Activated T-cell treated with anti-CD3 and anti-CD28 coated beads for 24 hours (primary cell): ENCODE measurements at places on chromosomes 2 and 18.

- no peak for DNase-seq
These were observed 165.0 kb downstream of the BCL2 start for GRCh38 chr18:63154350-63155152.

GRCh38 chr18:32425466-32425865 lies 45.2 kb downstream of the GAREM1 start:
- no peak for DNase-seq

DNA sequence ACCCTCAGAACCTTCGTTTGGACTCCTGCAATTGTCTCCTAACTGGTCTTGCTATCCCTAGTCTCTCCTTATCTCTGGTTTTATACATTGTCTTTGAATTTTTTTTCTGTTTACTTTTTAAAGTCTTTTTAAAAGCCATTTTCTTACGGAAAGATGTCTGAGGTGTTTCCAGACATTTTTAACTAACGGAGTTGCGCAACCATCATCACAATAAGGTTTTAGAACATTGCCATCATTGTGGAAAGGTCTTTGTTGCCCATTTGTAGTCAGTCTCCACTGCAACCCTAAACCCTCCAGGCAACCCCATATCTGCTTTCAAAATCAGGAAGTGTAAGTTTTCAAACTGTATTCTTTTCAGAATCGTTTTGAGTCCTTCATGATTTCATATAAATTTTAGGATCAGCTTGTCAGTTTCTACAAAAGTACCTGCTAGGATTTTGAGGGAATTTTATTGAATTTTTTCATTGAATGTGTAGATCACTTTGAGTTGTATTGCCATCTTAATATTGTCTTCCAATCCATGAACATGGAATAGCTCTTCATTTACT lies 46.3 kb downstream of the ANKRD12 start:
- no peak for DNase-seq

DNA sequence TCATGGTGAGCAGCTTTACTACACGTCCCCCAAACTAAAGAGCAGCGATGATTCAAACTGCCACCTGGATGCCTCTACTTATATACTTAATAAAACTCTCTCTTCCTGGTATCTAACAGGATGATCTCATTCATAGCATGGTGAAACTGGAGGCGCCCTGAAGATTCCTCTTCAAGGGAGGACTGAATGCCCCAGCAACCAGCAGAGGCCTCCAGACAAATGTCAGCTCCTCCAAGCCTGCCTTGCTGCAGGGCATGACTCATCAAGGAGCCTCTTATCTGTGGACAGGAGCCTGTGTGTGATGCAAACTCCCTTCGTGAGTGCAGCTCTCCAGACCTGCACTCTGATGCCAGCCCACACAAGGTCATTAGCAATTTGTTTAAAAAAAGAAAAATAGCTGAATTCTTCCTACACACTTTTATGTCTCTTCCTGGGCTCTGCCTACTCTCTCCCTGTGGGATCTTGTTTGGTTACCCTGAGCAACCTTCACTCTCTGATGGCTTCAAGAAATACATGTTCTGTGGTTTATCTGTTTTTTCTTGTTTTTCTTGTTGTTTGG lies 30.2 kb downstream of the LONRF2 start:
- DNase-seq = peak; percentile 37

DNA sequence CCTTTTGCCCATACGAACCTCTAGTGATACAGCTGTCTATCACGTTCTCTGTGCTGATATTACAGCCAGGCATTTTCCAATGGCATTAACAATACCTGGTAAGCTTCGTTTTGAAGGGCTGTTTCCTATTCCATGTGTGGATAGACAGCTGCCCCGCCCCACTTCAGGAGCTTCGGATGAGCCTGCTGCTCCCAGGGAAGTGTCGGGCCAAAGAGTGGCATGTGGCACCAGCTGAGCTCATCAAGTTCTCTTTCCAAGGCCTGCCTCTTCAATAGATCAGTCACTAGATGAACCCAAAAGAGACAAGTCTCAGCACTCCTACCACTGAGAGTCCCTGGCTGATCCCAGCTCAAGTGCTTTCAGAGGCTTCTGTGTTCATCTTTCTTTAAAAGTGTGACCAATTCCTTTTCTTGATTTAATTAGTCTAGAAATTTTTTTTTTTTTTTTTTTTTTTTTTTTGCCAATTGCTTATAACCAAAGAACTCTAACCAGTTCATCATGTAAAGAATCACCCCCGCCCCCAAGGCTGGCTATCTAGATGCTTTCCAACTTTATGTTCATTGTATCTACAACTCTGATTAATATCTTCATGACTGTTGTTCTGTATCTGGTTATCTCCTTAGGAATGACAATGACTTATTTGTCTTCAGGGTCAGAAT lies 46.6 kb downstream of the HDAC4 start:
- no peak for DNase-seq

GRCh38 chr2:129689653-129690448 lies 289.6 kb upstream of the RAB6C start:
- DNase-seq = no peak

DNA sequence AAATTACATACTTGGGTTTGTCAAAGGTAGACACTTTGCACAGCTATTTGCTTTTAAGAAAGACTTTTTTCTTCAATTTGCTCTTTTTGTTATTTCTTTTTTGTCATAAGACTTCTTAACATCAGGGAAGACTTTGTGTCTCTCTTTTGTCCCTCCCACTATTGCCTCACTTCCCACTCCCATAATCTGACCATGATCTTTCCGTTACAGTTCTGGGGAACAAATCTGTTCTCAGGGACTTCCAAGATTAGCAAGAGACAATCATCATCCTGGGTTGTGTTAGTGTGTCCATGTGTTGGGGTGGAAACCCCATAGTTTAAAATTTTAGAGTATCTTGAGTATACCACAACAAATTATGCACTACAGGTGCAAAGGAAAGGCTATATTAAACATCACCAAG lies 75.3 kb downstream of the REV1 start:
- no peak for DNase-seq

DNA sequence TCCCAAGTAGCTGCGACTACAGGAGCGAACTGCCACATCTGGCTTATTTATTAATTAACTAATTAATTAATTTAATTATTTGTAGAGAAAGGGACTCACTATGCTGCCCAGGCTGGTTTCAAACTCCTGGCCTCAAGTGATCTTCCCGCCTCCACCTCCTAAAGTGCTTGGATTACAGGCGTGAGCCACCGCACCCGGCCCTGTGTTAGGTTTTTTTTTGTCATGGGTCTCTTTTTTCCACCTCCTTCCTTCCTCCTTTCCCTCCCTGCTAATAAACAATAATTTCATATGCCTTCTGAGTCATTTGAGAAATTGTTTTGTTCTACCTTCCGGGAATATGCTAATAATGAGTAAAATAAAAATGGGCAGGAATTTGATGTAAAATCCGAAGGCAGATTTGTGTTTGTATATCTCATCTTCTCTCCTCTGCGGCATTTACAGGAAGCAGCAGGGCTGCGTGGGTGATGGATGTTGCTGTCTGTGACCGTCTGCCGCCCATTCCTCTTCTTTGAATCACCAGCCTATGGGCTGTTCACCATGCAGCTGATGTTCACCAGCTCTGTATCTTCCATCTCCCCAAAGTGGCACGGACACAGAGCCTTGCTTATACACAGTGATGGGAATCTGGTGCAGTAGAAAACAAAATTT lies 89.9 kb downstream of the ACSL3 start:
- no peak for DNase-seq

DNA sequence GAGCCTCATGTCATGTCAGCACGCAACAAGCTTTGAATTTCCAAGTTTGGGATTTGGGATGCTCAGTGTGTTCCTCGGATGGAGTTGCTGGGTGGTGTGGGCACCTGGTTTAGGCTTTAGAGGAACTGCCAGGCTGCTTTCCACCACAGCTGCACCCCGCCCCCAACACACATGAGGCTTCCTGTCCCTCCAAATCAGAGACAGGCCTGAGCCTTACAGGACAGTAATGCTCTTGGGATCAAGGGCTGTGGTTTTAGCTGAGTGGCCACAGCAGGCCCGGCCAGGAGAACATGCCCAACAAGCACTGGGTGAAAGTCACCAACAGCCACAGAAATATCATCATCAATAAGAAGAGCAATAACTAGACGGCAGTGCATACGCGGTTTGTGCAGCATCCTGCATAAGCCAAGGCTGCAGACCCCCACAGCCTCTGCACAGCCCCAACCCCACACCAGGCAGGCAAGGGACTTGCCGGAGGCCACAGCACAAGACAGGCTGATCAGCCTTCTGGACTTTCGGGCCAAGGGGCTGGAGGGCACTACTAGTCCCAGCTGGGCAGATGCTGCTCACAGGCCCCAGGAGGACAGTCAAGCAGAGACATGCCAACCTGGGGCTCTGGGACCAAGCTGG lies 29.7 kb upstream of the GPC1 start:
- DNase-seq = no peak

DNA sequence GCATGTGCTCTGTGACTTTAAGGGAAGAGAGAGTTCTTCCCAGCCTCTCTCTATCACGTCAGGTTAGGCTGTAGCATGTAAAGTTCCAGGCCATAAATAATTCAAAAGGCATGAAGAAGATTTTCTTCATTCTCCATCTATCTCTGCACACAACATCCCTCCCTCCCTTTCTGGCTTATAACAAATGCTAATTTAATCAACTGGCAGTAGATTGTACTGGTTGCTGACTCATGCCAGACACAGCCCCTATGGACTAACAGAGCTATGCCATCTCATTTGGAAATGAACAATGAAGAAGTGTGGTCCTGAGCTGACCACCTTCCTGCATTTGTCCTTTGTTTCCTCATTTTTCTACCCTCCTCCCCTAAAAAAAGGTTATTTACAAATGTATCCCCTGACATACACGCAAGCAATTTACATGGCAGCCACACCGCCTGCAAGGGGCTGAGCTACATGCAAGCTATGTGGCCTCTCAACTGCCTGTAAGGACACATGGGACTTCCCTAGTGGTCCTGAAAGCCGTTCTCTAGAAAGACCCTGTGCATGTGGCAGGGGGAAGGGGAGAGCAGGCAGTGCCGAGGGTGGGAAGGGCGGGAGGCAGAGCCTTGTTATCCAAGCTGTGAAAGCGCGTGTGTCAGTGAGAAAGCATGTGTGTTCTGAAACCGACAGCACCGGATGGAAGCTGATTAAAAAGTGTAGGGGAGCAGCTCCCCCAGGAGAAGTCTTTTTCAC lies 90.9 kb upstream of the KLF7 start:
- no peak for DNase-seq

DNA sequence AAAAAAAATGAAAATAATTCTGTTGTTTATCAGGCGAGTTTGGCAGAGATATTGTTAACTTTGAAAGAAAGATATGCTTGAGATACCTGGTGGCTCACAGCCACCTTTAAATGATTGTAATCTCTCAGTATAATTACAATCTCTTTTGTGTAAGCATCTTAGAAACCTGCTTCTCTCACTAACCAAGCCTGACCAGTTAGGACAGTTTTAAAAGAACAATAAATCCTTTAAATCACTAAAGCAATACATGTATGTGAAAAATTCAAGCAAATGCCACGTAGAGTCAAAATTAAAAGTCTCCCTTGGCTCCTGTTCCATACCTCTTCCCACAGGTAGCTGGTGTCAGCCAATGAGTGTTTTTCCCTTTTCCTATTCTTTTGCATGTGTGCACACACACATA lies 15.7 kb upstream of the SGPP2 start:
- no peak for DNase-seq

DNA sequence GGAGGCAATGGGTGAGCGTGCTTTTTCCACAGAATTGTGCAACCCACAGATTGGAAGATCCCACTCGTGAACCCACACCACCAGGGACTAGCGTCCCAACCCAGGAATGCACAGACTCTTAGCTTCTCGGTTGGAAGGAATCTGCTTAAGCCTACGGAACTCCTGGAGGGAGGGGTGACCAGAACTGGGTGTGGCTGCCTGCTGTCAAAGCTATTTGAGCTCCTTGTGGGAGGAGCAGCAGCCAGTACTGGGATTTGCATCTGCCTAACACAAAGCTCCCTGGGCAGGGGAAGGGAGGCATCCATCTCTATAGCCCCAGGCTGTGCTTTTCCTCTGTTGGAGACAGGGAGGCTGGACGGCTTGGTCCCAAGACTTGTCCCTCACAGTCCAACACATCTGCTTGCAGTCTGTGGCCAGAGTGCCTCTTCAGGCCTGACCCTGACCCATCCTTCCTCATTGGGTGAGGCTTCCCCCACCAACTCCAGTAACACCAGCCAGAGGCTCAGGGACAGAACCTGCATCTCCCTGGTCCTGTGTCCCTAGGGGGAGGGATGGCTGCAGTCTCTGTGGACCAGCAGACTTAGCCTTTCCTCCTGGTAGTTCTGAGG lies 27.9 kb downstream of the HNMT start:
- DNase-seq = no peak

- DNase-seq = no peak
These were observed 41.9 kb downstream of the KCMF1 start for GRCh38 chr2:85012855-85013254.

DNA sequence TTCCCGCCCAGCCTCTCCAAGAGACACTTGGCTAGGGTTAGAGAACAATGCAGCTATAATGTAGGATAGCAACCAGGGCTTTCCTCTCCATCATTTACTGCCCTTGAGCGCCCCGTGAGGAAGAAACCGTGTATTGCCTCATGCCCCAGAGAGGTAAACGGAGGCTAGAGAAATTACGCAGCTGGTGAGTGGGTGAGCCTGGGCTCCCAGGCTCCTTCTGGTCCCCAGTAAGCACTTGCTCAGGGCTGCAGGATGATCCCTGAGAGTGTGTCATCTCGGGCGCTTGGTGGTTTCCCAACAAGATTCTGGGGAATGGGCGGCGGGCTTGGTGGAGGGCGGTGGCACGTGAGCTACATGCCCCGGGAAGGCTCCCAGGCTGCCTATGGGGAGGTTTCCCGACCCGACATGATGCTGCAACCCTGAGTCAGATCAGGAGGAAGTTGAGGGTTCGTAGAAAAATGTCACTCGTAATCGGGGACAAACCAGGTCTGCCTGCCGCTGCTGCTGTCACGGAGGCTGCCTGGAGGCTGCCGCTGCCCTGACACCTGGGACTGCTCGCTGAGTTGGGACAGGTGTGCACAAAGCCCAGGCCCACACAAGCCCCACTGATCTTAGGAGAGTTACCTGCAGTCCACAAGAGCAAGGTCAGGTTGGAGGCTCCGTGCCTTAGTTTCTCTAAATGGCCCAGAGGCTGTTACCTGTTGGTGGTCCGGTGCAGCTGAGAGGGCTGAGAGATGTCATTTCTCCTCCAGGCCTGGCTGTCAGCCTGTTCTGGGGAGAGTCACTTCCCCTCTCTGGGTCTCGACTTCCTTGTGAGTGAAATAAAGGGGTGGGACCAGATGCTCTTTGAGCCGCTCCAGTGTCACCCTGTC lies at the start of gene GPR55:
Gene GPR55, minus strand, starts transcription at position 773 of the 872 bp plus-strand sequence. CDS start 14,280 bp downstream, outside the sequence.
- DNase-seq = peak; percentile 74

DNA sequence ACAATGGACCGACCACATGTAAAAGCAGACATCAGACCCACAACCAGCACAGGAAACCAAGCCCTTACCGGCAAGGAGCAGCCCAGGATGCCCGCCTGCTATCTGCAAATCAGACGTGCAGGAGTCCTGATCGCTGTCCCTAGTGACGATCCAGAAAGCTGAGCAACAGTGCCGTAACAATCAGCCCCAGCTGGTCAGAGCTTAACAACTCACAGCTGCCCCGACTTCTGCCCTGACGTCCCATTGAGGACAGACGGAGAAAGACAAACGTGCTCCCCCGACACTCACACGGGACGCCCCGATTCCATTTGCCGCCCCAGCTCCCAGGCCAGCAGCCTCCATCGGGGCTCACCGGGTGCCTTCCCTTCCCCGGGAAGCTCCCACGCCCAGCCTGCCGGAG lies 39.8 kb upstream of the PXDN start:
- no peak for DNase-seq
